Suppressor macrophage treated with lipopolysaccharide for 1 hour (primary cell): ENCODE measurements at places on chromosomes 2 and 18.

- no peak for DNase-seq
These were observed 274.7 kb downstream of the ZNF521 start for GRCh38 chr18:25077038-25077943.

GRCh38 chr2:65281627-65282351 is 54.2 kb downstream of the ACTR2 start:
- no peak for DNase-seq

- peak; percentile 83 for DNase-seq
These were observed 751 bp upstream of the NMI start for GRCh38 chr2:151289972-151290866.

GRCh38 chr18:43160509-43160908 is 45.0 kb upstream of the RIT2 start:
- no peak for DNase-seq

GRCh38 chr2:197944416-197945096 is 140.2 kb downstream of the PLCL1 start:
- no peak for DNase-seq

- DNase-seq, result no peak
These were observed 31.2 kb downstream of the GLS start for GRCh38 chr2:190911813-190912212.

DNA sequence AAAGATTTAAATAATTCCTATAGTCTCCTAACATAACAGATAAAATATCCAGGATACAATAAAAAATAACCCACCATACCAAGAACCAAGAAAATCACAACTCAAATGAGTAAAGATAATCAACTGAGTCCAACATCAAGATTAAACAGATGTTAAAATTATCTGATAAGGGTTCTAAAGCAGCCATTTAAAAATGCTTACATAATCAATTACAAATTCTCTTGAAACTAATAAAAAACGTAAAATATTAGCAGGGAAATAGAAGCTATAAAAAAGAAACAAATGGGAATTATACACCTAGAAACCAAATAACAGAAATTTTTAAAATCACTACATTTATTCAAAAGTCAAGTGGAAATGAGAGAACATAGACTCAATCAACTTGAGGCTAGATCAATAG is 297.7 kb upstream of the RAB6C start:
- DNase-seq, result no peak
